ENCODE measurements at places on chromosomes 4 and X.

- no peak for DNase-seq
These were observed 402.4 kb downstream of the PACRGL start for GRCh38 chr4:21102667-21103066.

- no peak for DNase-seq
These were observed 71.2 kb downstream of the TRPC5 start for GRCh38 chrX:112011376-112011775.

DNA sequence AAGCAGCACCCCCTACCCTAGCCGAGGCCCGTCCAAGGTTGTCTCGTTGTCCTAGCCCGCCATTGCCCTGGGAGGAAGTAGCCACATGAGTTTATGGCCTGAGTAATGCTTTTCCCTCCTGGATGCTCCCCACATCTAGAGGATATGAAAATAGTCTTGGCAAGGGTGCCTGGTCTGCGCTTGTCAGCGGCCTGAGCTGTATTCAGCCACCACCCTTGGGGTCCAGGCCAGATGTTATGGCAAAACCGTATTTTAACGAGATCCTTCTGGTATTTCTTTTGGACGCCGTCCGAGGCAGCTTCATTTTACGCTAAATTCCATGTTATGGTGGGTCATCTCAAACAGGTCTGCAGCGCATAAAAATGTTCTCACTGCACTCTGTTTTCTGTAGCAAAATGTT is 89.3 kb downstream of the GPR143 start:
- DNase-seq, result no peak

DNA sequence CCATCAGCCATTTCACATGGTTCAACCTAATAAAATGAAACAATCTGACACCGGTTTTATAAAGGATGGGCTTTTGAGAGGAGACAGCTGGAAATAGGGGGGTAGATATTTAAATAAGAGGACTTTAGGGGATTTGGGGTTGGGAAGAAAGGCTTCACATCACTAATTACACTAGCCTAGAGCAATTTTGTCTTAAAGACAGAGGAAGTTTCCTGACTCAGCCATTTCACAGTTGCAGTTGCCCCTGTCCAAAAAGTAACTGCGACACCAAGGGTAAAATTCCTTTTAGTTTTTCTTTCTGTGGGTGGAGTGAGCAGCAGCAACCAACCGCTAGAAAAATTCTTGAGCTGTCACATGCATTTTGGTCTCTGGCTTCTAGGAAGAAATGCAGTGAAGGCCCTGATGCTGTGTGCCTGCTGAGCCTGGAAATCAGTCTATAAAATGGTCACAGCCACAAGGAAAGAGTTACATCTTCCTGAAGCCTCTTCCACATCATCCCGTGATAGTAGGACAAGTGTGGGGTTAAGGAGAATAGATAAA is 233.6 kb downstream of the ZNF674 start:
- no peak for DNase-seq

- no peak for DNase-seq
These were observed 158.5 kb upstream of the ARSJ start for GRCh38 chr4:114137984-114138383.

GRCh38 chrX:124256216-124256615 is 76.2 kb upstream of the TEX13D start:
- no peak for DNase-seq

DNA sequence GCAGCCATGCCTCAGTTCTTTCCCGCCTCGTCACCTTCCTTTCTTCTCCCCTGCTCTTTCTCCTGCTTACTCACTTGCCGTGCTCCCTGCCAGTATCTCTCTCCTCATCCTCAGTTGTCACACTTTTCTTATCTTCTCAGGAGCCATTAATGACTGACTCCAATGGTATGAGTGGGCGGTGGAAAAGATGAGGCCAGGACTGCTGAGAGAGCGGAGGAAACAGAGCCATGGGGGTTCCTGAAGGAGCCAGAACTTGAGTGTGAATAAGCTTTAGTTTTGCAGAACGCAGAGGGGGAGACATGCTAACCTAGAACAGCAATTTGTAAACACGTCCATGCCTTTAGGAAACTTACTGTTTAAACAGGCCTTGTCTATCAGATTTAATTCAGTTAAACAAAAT is 126.5 kb downstream of the CHIC2 start:
- DNase-seq, result no peak

DNA sequence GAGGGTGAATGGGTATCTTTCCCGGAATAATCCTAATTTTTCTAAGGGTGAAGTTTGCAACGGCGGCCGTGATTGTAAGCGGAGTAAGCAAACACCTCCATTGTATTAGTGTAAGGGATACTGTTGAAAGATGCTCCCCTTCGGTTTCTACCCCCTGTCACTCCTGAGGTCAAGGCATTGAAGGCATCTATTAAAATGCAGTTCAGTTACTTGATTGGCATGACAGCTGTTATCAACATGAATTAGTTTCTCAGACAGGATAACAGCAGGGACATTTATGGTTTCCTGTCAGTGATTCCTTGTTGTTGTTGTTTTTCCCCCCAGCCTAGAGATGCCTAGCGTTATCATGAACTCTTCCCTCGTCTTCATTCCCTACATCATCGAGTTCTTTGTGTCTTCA is 552 bp downstream of the SLC25A14 start:
- peak; percentile 11 for DNase-seq

DNA sequence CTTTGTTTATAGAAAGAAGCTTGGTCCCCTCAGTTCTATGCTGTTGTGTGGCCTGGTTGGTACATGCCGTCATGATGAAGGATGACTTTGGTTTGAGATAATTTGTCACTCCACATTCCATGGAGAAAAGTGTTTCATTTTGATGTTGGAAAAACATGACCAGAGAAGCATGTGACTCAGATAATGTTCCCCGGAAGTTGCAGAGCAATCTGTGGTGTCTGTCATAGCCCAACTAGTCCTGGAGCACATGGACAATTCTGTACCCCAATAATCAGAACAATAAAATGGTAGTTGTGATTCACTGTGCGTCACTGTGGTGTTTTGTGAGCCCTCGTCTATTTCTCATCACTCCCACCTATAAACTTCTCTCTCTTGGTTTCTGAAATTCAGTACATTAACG is 85.1 kb downstream of the PDK3 start:
- DNase-seq, result no peak

GRCh38 chrX:69961365-69962072 is 88.2 kb downstream of the AWAT2 start:
- no peak for DNase-seq

DNA sequence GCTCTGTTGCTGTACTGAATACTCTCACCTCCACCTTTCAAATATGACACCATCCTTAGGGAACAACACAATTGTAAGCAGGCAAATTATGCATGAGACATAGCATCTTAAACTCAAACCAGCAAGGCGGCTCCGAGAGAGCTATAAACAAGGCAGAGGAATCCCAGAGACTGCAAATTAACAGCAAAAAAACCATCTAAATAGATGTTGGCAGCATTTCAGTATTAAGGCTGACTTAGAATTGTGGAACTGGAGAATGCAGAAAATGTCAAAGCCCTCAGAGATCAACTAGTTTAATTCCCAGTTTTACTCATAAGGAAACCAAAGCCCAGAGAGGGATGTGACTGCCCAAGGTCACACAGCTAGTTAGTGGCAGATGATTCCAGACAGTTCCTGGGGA is 37.2 kb upstream of the SPANXC start:
- no peak for DNase-seq

DNA sequence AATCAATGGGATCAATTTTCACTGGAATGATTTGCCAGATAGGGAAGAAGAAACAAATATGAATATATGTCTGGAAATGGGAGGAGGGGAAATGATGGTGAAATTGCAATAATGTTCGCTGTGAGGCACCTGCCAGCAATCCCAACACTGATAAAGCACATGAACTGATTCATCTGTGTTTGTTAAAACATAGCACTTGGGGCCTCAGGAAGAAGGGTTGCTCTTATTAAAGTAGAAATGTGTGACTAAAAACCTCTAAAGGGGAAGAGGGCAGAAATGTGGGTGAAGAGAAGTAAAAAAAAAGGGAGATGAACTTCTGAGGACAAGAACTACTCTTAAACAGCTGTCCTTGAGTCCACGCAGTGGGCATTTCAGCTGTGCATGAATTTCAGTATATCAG is 101.4 kb downstream of the C4orf51 start:
- DNase-seq, result no peak

- DNase-seq, result no peak
These were observed 627.1 kb upstream of the AADAT start for GRCh38 chr4:170716868-170717267.

- no peak for DNase-seq
These were observed 41.6 kb upstream of the ITM2A start for GRCh38 chrX:79408623-79409322.

DNA sequence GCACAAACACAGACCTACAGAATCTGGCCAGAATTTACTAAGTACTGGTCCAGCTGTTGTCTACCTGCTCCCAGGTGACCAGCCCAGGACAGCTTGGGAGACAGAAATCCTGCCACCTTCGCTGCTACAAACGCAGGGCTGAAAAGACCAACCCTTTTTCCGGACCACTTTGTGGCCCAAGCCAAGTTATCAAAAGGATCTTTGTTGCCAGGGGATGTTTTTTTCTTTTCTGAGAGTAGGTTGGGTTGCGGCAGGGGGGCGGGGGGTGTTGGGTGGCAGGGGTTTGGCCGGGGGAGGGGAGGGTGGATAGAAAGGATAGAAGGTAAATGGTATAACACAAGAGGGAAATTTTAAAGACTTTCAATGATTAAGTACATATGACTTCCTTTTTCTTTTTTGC is 63.4 kb downstream of the STOX2 start:
- DNase-seq, result no peak

- no peak for DNase-seq
These were observed 158.8 kb downstream of the AFAP1 start for GRCh38 chr4:7780751-7781348.

- DNase-seq, result no peak
These were observed at the start of gene NAP1L2 for GRCh38 chrX:73214426-73215094. TSS of gene NAP1L2 (minus strand) at chrX:73214851. CDS start at chrX:73214492, 359 bp downstream.

Data from NAMALWA (cell line).